ENCODE measurements at places on chromosomes 4 and X.

DNA sequence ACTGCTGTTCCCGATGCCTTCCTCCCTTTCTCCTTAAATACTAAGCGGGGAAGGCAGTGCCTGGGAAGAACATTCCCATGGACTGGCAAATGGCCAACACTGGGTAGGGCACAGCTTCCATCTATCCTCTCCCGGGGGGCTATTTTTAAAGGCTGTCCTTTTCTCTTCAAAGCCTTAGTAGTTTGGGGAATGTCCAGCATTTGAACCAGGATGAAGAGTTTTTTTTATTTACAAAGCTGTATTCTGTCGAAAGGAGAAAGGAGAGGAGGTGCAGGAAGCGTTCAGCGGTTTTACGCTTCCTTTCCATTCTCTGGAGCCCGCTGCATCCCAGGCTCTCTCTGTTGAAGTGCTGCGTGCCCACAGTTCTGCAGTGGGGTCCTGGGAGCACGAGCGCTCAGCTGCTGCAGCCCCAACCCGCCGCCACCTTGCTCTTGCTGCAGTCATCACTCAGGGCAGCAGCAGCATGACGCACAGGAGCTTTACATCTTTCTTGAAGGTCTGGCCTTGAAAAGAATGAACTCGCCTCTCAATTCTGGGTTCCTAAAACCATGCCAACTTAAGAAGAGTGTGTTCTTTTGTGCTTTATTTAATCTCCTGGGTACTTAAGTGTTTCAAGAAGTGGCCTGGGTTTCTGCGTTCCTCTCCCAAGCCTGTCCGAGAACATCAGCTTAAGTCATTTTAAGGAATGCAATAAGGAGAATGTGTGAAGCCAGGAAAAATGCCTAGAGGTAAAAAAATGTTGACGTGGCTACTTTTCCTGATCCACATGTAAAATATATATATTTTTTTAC lies 427.2 kb downstream of the MAPK10 start:
- DNase-seq: no peak

DNA sequence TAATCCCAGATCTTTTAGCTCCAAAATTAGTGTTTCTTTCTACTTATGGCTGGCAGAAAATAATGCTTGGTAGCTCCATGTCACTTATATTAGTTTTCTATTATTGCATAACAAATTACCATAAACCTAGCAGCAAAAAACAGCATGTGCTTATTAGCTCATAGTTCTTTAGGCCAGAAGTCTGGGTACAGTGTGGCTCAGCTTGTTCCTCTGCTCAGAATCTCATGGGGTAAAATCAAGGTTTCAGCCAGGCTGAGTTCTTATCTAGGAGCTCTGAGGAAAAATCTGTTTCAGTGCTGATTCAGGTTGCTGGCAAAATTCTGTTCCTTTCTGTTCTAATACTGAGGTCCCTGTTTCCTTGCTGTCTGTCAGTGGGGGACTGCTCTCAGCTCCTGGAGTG lies 101.1 kb downstream of the CT47B1 start:
- no peak for DNase-seq

- no peak for DNase-seq
Measured at GRCh38 chrX:128807367-128807766, 715.9 kb downstream of the SMARCA1 start.

- no peak for DNase-seq
Measured at GRCh38 chr4:47145630-47146029, 114.3 kb downstream of the GABRB1 start.

Data from sciatic nerve (tissue), 2 donors.